Heart right ventricle (tissue), 16 donors: ENCODE measurements at places on chromosomes 13 and 19. TPM values are rescaled to one million over a fixed set of nuclear protein-coding genes. Genes with fewer than 3 reads are reported as not detected.

- H3K27me3 ChIP-seq = no peaks in the 10 kb centered on the region
- H3K4me3 ChIP-seq = peak overlapping the region; percentile 80
- peak overlapping the region; percentile 97 for H3K27ac ChIP-seq
- peak; percentile 70 for DNase-seq
- peaks cover 7% of the 10 kb centered on the region for H3K4me1 ChIP-seq
- H3K36me3 ChIP-seq = peaks cover 48% of the 10 kb centered on the region
Observed at GRCh38 chr19:5690955-5691821, 1.1 kb downstream of the RPL36 start.

DNA sequence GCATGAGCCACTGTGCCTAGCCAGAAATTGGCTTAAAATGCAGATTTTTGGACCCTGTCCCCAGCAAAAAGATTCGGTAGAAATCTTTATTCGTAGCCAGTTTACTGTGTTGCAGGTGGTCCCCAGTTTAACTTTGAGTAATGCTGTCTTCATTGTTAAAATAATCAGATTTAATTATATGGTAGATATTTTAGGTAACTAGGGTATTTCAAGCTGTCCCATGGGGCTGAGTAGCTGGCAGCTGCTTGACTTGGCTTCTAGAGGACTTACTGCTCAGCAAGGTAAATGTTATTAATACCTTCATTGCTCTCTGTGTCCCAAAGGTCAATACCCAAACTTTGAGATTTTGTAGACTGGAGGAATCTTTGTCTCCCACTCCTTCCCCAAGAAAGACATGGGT lies 21.1 kb downstream of the LSM14A start:
- H3K4me1 ChIP-seq = peaks cover 38% of the 10 kb centered on the region
- no peak overlapping the region for H3K27ac ChIP-seq
- DNase-seq = no peak
- no peaks in the 10 kb centered on the region for H3K27me3 ChIP-seq
- H3K4me3 ChIP-seq = no peak overlapping the region

DNA sequence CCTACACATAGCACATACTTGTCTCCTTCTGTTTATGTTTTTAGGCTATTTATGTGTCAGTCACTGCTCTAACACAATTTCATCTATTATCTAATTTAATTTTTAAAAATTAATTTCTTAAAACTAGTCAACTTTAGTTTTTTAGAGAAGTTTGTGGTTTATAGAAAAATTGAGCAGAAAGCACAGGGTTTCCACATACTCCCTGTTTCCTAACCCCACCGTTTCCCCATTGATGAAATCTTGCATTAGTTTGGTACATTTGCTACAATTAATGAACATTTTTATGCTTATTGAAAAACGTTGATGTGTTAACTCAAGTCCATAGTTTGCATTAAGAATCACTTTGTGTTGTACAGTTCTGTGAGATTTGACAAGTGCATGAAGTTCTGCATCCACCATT lies 53.5 kb downstream of the TNFSF13B start:
- H3K4me3 ChIP-seq = no peak overlapping the region
- H3K27ac ChIP-seq = no peak overlapping the region
- no peaks in the 10 kb centered on the region for H3K27me3 ChIP-seq

EHD2 gene
- 69.7 TPM for total RNA-seq

KCNC3 gene
- total RNA-seq = 1.4 TPM

GRCh38 chr19:49749771-49750170 lies 13.3 kb downstream of the TSKS start:
- DNase-seq = no peak
- no peaks in the 10 kb centered on the region for H3K4me1 ChIP-seq
- H3K27ac ChIP-seq = no peak overlapping the region

TMEM150B gene
- not detected for total RNA-seq

GRCh38 chr13:43058318-43058674 lies 34.9 kb downstream of the DNAJC15 start:
- H3K27me3 ChIP-seq = no peaks in the 10 kb centered on the region
- no peak overlapping the region for H3K4me3 ChIP-seq
- H3K36me3 ChIP-seq = no peaks in the 10 kb centered on the region
- DNase-seq = peak; percentile 24
- peak overlapping the region; percentile 63 for H3K27ac ChIP-seq
- peaks cover 57% of the 10 kb centered on the region for H3K4me1 ChIP-seq

OLFM2 gene
- total RNA-seq = 3.7 TPM

DCT gene
- 0.25 TPM for total RNA-seq

DNA sequence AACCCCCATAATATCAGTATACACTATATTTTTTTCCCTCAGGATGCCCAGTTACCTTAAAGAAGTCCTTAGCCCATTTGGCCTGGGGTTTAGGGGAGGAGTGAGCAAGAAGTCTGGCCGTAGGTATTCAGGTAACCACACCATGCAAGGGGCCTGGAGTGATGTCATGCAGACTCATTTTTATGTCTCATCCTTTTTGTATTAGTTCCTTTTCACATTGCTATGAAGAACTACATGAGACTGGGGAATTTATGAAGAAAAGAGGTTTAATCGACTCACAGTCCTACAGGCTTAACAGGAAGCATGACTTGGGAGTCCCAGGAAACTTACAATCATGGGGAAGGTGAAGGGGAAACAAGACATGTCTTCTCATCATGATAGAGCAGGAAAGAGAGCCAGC lies 12.2 kb downstream of the TPP2 start:
- peaks cover 81% of the 10 kb centered on the region for H3K36me3 ChIP-seq
- no peak overlapping the region for H3K4me3 ChIP-seq
- no peak overlapping the region for H3K27ac ChIP-seq
- H3K4me1 ChIP-seq = peaks cover 21% of the 10 kb centered on the region
- DNase-seq = no peak

DNA sequence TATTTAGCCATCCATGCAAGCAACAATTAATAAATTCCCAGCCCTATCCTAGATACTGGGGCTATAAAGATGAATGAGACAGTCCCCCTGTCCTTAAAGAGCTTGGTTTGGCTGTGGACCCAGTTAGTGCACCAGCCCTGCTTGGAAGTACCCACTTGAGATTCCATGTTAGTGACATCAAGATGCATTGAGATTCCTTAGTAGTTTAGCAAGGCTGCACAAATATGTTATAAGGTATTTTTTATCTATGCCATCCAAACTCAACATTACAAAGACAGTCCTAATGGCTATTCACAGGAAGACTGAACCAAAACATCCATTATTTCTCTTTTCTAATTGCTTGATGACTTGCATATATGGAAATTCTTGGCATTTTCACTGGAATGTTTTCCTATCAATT lies 48.8 kb upstream of the RAP2A start:
- peaks cover 42% of the 10 kb centered on the region for H3K36me3 ChIP-seq
- H3K4me1 ChIP-seq = peaks cover 62% of the 10 kb centered on the region

C13orf46 gene
- total RNA-seq = 0.25 TPM

DNA sequence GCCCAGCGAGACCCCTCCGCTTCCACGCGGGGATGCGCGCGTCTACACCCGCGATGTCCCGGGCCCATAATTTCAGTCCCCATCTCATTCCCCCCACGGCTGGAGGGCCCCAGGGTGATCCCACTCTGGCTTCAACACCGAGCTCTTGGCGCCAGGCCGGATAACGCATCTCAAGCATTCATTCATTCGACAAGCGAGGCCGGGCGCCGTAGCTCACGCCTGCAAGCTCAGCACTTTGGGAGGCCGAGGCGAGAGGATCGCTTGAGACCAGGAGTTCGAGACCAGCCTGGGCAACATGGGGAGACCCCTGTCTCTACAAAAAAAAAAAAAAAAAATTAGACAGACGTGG lies 5.9 kb downstream of the ANGPTL6 start:
- DNase-seq = no peak
- H3K27me3 ChIP-seq = no peaks in the 10 kb centered on the region
- H3K4me1 ChIP-seq = peaks cover 10% of the 10 kb centered on the region
- H3K4me3 ChIP-seq = peak overlapping the region; percentile 35
- H3K36me3 ChIP-seq = no peaks in the 10 kb centered on the region
- H3K27ac ChIP-seq = peak overlapping the region; percentile 66

- no peak overlapping the region for H3K27ac ChIP-seq
- peaks cover 28% of the 10 kb centered on the region for H3K4me1 ChIP-seq
- no peaks in the 10 kb centered on the region for H3K27me3 ChIP-seq
- H3K36me3 ChIP-seq = peaks cover 12% of the 10 kb centered on the region
Observed at GRCh38 chr19:17097593-17098126, 22.1 kb downstream of the MYO9B start.

GRCh38 chr13:90605664-90606063 lies 741.8 kb upstream of the MIR17HG start:
- no peaks in the 10 kb centered on the region for H3K27me3 ChIP-seq
- no peaks in the 10 kb centered on the region for H3K4me1 ChIP-seq
- H3K4me3 ChIP-seq = no peak overlapping the region
- no peaks in the 10 kb centered on the region for H3K36me3 ChIP-seq
- no peak for DNase-seq
- H3K27ac ChIP-seq = no peak overlapping the region

DNA sequence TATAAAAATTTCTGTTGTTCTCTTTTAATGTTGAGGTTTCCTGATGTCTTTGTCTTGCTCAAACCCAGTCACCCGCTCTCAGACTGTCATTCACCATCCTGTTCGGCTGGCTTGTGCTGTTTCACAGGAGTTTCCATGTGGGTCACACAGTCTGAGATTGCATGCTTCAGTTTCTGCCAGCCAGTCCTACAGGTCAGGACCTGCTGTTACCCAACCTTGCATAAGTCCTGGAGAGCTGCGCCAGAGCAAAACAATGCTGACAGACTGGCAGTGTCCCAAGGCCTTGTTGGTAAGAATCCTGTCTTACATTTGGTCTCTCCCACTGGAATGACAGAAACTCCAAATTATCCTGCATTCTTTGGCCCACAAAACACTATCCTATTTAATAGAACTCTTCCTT lies 340.0 kb upstream of the SLITRK5 start:
- no peaks in the 10 kb centered on the region for H3K27me3 ChIP-seq
- H3K36me3 ChIP-seq = no peaks in the 10 kb centered on the region
- no peak overlapping the region for H3K27ac ChIP-seq
- H3K4me3 ChIP-seq = no peak overlapping the region

DNA sequence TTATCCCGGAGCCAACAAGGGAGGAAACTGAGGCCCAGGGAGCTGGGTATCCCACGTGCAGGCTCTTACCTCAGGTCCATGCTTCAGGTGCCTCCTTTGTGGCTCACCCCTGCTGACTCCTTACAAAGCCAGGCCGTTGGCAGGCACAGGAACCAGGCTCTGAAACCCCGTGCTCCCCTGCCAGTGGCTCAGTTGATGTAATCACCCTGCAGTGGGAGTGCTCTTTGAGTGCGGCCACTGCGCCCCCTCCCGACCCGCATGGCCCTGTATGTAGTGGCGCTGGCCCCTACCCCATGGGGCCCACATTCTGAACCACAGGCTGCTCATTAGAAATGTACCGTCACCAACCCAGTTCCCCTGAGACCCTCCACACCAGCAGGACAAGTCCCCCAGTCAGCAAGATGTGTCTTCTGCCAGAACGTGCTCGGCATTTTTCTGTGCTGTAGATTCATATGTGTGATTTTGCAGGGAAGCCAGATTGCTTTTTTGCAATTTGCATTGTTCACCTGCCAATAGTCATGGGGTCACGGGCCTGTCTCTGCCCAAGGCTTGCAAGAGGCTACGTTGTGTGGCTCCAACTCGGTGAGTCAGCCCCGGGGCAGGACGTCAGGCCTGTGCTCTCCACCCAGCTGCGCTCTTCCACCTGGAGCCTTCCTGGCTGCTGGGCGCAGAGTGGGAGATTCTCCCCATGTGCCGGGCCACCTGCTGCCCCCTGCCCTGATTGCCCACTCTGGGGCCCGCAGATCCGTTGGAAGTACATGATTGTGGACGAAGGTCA lies 60.3 kb downstream of the SMARCA4 start:
- no peak for DNase-seq
- H3K4me1 ChIP-seq = no peaks in the 10 kb centered on the region
- no peak overlapping the region for H3K27ac ChIP-seq
- no peak overlapping the region for H3K4me3 ChIP-seq
- H3K36me3 ChIP-seq = peaks cover 3% of the 10 kb centered on the region

DNA sequence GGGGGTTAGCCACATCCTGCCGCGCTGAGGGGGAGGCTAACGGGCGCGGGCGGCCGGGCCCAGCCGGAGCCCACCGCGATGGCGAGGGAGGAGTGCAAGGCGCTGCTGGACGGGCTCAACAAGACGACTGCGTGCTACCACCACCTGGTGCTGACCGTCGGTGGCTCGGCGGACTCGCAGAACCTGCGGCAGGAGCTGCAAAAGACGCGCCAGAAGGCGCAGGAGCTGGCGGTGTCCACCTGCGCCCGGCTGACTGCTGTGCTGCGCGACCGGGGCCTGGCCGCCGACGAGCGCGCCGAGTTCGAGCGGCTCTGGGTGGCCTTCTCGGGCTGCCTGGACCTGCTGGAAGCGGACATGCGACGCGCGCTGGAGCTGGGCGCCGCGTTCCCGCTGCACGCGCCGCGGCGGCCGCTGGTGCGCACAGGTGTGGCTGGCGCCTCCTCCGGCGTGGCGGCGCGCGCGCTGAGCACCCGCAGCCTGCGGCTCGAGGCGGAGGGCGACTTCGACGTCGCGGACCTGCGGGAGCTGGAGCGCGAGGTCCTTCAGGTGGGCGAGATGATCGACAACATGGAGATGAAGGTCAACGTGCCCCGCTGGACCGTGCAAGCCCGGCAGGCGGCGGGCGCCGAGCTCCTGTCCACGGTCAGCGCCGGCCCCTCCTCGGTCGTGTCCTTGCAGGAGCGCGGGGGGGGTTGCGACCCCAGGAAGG lies 692 bp downstream of the RGS9BP start:
- peak overlapping the region; percentile 85 for H3K27ac ChIP-seq
- H3K4me1 ChIP-seq = peaks cover 24% of the 10 kb centered on the region
- peak overlapping the region; percentile 87 for H3K4me3 ChIP-seq
- no peaks in the 10 kb centered on the region for H3K36me3 ChIP-seq
- DNase-seq = peak; percentile 30

GRCh38 chr13:22285867-22286266 lies 615.0 kb downstream of the FGF9 start:
- no peaks in the 10 kb centered on the region for H3K27me3 ChIP-seq
- no peaks in the 10 kb centered on the region for H3K4me1 ChIP-seq
- DNase-seq = no peak
- H3K36me3 ChIP-seq = no peaks in the 10 kb centered on the region

GRCh38 chr19:23972161-23972560 lies 57.5 kb downstream of the ZNF726 start:
- H3K27ac ChIP-seq = no peak overlapping the region
- peaks cover 47% of the 10 kb centered on the region for H3K27me3 ChIP-seq
- no peaks in the 10 kb centered on the region for H3K4me1 ChIP-seq
- no peak for DNase-seq

HTR2A gene
- total RNA-seq = 0.04 TPM
